ENCODE measurements at places on chromosomes 11 and 22.

- peak; percentile 10 for DNase-seq
These were observed 20.3 kb downstream of the BMAL1 start for GRCh38 chr11:13297917-13298356.

DNA sequence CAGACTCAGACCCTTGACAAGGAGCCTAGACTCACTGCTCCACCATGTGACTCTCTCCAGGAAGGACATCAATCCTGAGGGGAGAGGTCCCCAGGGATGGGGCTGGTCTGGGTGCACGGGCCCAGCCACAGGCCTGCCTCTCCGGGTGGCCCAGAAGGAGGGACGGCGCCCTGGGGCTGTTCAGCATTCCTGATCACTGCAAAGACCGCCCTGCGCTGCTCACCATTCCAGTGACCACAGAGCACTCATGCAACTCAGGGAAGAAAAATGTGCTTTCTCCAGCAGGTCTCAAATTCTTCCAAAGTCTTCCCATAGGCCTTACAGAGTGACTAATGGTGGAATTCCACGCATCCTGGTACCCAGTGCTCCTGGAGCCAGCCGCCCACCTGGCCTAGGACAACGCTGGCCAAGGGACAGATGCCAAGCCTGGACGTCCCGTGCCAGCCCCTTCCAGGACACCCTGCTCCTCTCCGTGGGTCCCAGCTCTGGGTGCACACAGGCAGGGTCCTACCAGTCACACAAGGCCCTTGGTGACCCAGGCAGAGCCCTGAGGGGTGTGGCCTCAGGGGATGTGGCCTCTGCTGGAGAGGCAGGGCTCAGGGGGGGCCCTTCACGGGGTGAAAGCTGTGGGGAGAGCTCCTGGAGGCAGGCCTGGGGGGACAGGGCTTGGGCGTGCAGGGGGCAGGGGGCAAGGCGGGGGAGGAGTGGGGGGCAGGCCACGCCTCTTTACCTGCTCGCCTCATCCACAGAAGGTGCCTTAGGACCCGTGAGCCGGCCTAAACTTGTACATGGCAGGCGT lies 178.8 kb downstream of the IGLL1 start:
- DNase-seq, result no peak

DNA sequence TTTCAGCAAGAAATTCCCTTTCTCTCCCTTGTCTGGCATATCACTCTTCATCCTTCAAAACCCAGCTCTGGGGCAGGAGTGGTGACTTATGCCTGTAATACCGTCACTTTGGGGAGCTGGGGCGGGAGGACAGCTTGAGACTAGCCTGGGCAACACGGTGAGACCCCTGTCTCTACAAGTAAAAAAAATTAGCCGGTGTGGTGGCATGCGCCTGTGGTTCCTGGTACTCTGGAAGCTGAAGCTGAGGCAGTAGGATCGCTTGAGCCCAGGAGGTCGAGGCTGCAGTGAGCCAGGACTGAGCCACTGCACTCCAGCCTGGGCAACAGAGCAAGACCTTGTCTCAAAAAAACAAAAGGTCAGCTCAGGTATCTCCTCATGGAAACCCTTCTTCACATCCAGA lies 1.4 kb upstream of the RCE1 start:
- DNase-seq, result no peak

- DNase-seq, result no peak
These were observed 673.2 kb downstream of the BRD1 start for GRCh38 chr22:49154433-49154832.

- no peak for DNase-seq
These were observed 47.9 kb downstream of the KCNQ1OT1 start for GRCh38 chr11:2651826-2652271.

DNA sequence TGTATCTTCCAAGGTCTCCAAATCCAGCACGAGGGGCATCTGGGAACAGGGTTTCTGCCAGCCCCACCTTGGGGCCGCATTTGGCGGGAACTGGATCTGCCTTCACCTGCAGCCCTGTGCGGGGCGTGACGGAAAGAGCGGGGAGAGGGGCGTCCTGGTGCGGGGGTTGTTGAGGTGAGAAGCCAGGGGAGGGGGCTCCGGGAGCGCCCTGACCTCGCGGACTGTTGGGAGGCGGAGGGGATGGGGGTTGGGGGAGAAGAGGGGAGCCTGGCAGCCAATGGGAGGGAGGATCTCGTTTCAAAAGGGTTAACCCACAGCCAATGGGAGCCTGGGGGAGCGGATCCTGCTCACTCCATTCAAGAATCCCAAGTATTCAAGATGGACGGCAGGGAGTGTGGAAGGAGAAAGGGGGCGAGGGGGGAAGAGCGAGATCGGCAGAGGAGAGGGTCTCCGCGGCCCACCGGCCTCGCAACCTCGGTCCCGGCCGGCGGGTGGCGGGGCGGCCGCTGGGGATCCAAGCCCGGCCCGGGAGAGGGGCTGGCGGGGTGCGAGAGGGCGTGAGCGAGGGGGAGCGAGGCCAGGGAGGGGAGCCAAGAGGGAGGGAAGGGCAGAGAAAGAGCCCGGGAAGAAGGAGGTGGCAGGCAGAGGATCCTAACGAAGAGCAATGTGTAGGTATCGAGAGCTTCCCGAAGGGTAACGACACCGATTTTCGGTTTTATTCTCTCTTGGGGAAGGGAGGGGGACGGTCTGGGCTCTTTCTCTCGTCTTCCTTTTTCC lies 11.5 kb downstream of the YPEL4 start:
- DNase-seq, result peak; percentile 40

- DNase-seq, result no peak
These were observed 27.3 kb downstream of the CTR9 start for GRCh38 chr11:10778217-10778970.

DNA sequence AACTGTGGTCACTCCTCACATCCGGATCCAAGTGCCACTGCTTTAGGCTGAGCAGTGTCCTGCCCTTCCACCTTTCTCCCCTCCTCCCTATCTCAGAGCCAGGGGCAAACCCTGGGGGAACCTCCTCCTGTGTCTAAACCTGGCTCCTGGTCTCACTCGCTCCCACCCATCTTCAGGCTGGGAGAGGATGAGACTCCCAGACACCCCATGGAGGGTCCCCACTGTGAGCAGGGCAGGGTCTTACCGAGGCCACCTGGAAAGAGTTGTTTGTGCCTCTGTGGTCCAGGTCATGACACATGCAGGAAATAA lies 93.6 kb downstream of the PDE2A start:
- no peak for DNase-seq

DNA sequence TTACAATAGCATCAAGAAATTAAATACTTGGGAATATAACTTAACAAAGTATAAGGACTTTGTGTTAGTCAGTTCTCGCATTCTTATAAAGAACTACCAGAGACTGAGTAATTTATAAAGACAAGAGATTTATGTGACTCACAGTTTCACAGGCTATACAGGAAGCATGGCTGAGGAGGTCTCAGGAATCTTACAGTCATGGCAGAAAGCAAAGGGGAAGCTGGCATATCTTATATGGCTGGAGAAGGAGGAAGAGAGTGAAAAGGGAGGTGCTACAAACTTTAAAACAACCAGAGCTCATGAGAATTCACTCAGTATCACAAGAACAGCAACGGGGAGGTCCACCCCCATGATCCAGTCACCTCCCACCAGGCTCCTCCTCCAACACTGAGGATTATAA lies 32.0 kb upstream of the CCDC134 start:
- DNase-seq, result no peak

GRCh38 chr11:416757-417621 lies 2.2 kb upstream of the SIGIRR start:
- peak; percentile 52 for DNase-seq

- no peak for DNase-seq
These were observed 68.4 kb downstream of the TCF20 start for GRCh38 chr22:42202048-42202447.

- no peak for DNase-seq
These were observed 65.1 kb upstream of the RASD2 start for GRCh38 chr22:35475545-35475944.

DNA sequence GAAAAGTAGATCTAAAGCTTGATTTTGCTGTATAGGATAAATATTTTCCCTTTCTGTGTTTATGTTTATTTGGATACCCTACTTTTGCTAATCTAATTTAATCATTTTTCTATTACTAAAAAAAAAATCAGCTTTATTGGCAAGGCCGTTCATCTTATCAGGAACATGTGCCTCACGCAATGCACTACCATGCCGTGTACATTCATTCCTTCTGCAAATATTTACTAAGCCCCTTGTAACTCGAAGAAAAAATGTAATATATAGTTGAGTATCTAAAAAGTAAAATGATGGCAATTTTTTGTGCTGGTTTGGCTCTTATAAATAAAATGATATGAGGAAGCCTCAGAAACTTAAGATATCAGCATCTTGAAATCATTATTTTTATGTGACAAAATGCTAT lies 8.9 kb downstream of the UVRAG start:
- no peak for DNase-seq

DNA sequence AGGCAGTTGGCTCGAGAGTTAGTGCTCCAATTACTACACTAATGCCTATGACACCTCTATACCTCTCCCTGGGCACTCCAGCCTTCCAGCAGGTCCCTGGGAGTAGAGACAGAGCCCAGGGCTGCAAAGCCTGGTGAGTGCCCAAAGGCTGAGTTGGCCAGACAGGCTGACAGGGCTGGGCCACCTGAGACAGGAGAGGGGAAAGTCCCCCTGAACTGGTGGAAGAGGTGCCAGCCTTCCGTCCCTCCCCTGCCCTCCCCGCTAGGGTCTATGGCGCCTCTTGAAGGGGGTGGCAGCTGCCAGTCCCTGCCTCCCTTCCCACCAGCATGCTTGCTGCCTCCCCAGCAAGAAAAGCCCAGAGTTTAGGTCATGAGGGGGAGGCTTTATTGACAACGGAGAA lies 3.0 kb downstream of the KCNJ11 start:
- DNase-seq, result no peak

DNA sequence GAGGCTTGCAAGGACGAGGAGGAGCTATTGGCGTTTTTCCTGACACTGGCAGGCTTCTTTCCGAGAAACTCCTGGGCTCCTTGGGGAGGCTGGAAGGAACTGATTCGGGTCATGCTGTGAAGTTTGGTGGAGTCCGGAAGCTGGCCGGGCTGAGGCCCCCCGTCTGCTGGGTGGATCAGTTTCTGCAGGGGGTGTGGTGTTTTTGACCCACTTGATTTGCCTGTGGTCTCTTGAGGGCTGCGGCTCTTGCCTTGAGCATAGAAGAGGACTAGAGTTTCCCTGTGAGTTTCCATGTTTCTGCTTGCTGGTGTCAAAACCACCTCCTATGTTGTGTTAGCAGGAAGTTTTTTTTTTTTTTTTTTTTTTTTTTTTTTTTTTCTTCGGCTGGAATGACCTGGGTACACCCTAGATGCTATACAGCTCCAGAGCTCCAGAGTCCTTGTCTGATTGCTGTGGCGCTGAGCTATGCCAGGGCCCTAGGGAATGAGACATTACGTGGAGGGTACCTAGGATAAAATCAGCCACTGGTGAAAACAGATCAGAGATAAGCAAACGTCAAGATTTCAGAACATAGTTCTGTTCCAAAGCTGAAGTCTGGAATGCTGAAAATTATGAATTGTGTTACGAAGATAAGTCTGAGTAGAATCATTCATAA lies 728 bp downstream of the TBC1D22A start:
- DNase-seq, result peak; percentile 48

- no peak for DNase-seq
These were observed 3.2 kb upstream of the SART1 start for GRCh38 chr11:65958291-65958690.

Measured in activated CD4-positive, alpha-beta T cell treated with anti-CD3 and anti-CD28 coated beads, Interleukin-2, amount 50 U/mL, for 48 hours (primary cell).